ENCODE measurements at places on chromosomes 3 and 15.

DNA sequence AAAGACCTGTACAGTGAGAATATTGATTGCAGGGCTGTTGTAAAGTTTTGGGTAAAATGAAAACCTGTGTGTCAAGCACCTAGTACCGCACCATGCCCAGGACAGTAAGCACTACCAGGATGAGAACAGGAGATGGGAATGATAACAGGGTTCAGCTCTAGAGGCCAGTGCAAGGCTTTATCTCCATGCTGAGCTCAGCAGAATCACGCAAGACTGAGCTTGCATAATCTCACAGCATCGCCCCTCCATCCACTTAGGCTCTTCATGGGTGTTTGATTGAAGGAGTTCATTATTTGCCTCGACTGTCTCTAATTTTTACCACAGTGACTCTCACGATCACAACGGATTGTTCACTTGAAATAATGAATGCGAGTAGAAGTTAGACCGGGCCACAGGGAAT, 2.9 kb downstream of the ATP13A5 start:
- no peak overlapping the region for H3K27ac ChIP-seq
- H3K27me3 ChIP-seq: peaks cover 2% of the 10 kb centered on the region
- peak; percentile 68 for DNase-seq
- H3K4me3 ChIP-seq: no peak overlapping the region
- H3K36me3 ChIP-seq: no peaks in the 10 kb centered on the region

DNA sequence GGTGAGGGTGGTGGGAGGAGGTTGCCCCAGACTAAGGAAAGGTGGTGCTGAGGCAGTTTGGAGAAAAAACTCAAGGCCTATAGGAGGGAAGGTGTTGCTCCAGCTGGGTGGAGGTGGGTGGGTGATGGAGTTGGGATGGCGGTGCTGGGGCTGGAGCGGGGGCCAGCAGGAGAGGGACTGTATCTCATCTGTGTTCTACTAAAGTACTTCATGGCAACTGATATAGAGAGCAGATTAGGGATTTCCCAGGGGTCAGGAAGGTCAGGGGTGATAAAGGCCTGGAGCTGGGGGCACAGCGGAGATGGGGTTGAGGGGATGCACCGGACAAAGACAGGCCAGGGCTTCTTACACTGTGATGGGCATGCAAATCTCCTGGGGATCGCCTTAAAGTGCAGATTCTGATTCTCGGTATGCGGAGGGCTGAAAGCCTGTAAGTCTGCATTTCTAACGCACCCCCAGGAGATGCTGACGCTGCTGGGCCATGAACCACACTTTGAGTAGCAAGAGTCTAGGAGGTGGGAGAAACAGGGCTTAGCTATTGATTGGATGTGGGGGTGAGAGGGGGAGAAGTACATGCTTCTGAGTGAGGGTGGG, 4.2 kb downstream of the KLHL40 start:
- DNase-seq: no peak
- peaks cover 17% of the 10 kb centered on the region for H3K27me3 ChIP-seq
- no peaks in the 10 kb centered on the region for H3K36me3 ChIP-seq

DNA sequence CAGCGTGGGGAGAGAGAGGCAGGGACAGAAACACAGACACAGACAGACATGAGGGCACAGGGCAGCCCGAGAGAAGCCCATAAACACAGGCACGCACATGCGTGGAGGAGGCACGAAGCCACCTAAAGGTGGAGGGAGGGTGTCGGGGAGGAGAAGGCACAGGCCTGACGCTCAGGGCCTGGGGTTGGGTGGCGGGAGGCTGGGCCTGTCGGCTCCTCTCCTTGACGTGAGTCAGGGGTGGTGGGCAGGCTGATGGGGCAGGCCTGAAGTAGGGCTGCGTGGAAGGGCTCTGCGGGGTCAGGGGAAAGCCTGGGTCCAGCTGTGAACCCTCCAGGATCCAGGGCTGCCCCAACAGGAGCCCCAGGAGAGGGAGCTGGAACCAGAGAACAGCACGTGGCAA, 74.2 kb downstream of the EPHB3 start:
- H3K4me1 ChIP-seq: peaks cover 2% of the 10 kb centered on the region
- H3K27me3 ChIP-seq: no peaks in the 10 kb centered on the region
- no peak overlapping the region for H3K27ac ChIP-seq
- H3K36me3 ChIP-seq: no peaks in the 10 kb centered on the region

- no peak overlapping the region for H3K4me3 ChIP-seq
- no peak for DNase-seq
- peaks cover 13% of the 10 kb centered on the region for H3K27me3 ChIP-seq
- no peaks in the 10 kb centered on the region for H3K36me3 ChIP-seq
- no peak overlapping the region for H3K27ac ChIP-seq
Observed at GRCh38 chr3:168123201-168124176, 27.8 kb upstream of the GOLIM4 start.

GRCh38 chr3:102017784-102018183, 168.5 kb downstream of the NFKBIZ start:
- DNase-seq: no peak
- no peaks in the 10 kb centered on the region for H3K36me3 ChIP-seq
- peaks cover 14% of the 10 kb centered on the region for H3K27me3 ChIP-seq
- no peak overlapping the region for H3K4me3 ChIP-seq

- H3K27ac ChIP-seq: no peak overlapping the region
- H3K4me1 ChIP-seq: peaks cover 5% of the 10 kb centered on the region
- DNase-seq: no peak
- H3K27me3 ChIP-seq: peaks cover 2% of the 10 kb centered on the region
Observed at GRCh38 chr3:22334996-22335395, 584.0 kb upstream of the ZNF385D start.

GRCh38 chr3:133294253-133294652, 105.6 kb upstream of the BFSP2 start:
- peaks cover 39% of the 10 kb centered on the region for H3K4me1 ChIP-seq
- H3K36me3 ChIP-seq: no peaks in the 10 kb centered on the region
- H3K27ac ChIP-seq: no peak overlapping the region
- DNase-seq: no peak
- no peak overlapping the region for H3K4me3 ChIP-seq

GRCh38 chr15:64681424-64682024, 93.9 kb downstream of the RBPMS2 start:
- DNase-seq: no peak
- H3K36me3 ChIP-seq: peaks cover 41% of the 10 kb centered on the region
- no peaks in the 10 kb centered on the region for H3K4me1 ChIP-seq
- H3K4me3 ChIP-seq: no peak overlapping the region

GRCh38 chr3:70984776-70985482, 598.6 kb downstream of the FOXP1 start:
- DNase-seq: no peak
- H3K4me1 ChIP-seq: peaks cover 69% of the 10 kb centered on the region
- H3K4me3 ChIP-seq: no peak overlapping the region
- H3K27me3 ChIP-seq: no peaks in the 10 kb centered on the region

DNA sequence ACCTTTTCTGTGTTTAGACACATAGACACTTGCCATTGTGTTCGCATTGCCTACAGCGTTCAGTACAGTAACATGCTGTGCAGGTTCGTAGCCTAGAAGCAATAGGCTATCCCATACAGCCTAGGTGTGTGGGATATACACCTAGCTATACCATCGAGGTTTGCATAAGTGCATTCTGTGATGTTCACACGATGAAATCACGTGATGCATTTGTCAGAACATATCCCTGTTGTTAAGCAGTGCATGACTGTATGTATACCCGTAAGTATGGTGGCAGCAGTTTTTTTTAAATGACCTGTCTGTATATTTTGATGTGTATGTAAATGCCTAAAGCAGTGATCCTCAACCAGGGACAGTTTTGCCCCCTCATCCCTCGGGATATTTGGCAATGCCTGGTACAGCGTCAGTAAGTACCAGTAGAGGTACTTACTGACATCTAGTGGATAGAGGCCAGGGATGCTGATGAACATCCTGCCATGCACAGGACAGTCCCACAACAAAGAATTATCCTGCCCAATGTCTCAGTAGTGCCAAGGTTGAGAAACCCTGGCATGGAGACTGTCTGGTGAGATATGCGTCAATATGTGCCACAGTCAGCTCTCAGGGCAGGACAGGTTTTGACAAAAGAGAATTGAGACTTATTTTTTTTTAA, 129.1 kb downstream of the HCN4 start:
- no peaks in the 10 kb centered on the region for H3K36me3 ChIP-seq
- no peaks in the 10 kb centered on the region for H3K4me1 ChIP-seq
- no peak overlapping the region for H3K27ac ChIP-seq
- H3K27me3 ChIP-seq: peaks cover 4% of the 10 kb centered on the region

DNA sequence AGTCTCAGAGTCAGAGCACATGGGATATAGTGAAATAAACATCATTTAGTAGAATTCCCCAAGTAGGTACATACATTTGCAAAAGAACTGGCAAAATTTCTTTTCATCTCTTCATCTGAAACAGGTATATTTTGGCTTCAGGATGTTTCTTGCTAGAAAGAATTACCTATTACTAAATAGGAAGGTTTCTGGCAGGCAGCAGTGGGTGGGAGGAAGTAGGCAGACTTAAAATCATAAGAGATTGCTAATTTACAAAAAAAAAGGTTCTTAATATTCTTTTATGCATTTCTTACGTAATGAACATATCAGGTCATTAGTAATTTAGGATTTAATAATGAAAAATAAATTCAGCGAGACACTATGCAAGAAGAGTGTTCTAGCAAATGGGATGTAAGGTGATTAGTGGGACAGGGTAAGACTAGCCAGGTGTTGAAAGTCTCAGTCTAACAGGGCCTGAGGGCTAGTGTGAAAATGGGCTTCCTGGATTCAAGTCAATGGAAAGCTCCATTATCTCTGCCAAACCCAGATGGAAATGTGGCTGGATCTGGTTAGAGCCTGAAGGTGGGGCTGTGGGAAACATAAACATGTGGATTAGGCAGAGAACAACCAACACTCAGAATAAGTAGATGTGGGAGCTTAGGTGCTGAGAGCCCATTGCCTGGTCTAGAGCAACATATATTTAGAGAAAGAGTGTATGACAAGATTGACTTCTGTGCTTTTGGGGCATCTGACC, 127.4 kb upstream of the FEZF2 start:
- no peak overlapping the region for H3K27ac ChIP-seq
- no peaks in the 10 kb centered on the region for H3K4me1 ChIP-seq
- H3K36me3 ChIP-seq: no peaks in the 10 kb centered on the region
- H3K4me3 ChIP-seq: no peak overlapping the region
- H3K27me3 ChIP-seq: no peaks in the 10 kb centered on the region

GRCh38 chr3:100533176-100533575, 40.8 kb downstream of the TMEM45A start:
- H3K36me3 ChIP-seq: peaks cover 6% of the 10 kb centered on the region
- H3K27ac ChIP-seq: no peak overlapping the region
- peaks cover 2% of the 10 kb centered on the region for H3K4me1 ChIP-seq
- H3K27me3 ChIP-seq: no peaks in the 10 kb centered on the region
- no peak overlapping the region for H3K4me3 ChIP-seq

DNA sequence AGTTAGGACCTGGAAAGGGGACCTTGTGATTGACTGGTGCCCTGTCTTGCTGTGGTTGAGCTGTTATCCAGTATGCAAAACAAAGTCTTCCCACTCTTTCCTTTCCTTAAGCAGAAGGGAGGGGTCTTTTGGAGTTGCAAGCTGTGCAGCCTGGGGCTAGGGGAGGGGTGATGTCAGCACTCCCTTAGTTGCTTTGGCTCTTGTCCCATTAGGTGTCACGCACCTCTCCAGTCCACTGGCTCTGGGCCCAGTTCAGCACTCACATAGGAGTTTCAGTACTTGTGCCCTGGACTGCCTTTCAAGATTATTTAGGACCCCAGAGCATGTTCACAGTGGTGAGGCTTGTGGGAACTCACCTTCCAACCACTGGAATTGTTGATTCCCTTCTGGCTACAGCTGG, 238.5 kb downstream of the DOCK3 start:
- no peaks in the 10 kb centered on the region for H3K4me1 ChIP-seq
- DNase-seq: no peak
- H3K4me3 ChIP-seq: no peak overlapping the region
- no peaks in the 10 kb centered on the region for H3K27me3 ChIP-seq
- no peak overlapping the region for H3K27ac ChIP-seq
- H3K36me3 ChIP-seq: no peaks in the 10 kb centered on the region

GRCh38 chr3:184506561-184506991, 55.0 kb upstream of the EPHB3 start:
- no peak for DNase-seq
- no peak overlapping the region for H3K27ac ChIP-seq
- H3K4me3 ChIP-seq: no peak overlapping the region
- H3K36me3 ChIP-seq: no peaks in the 10 kb centered on the region
- peaks cover 76% of the 10 kb centered on the region for H3K27me3 ChIP-seq

- H3K27ac ChIP-seq: no peak overlapping the region
- no peak overlapping the region for H3K4me3 ChIP-seq
- H3K27me3 ChIP-seq: no peaks in the 10 kb centered on the region
- H3K4me1 ChIP-seq: no peaks in the 10 kb centered on the region
- no peaks in the 10 kb centered on the region for H3K36me3 ChIP-seq
Observed at GRCh38 chr3:148042663-148043445, 633.7 kb downstream of the ZIC1 start.

DNA sequence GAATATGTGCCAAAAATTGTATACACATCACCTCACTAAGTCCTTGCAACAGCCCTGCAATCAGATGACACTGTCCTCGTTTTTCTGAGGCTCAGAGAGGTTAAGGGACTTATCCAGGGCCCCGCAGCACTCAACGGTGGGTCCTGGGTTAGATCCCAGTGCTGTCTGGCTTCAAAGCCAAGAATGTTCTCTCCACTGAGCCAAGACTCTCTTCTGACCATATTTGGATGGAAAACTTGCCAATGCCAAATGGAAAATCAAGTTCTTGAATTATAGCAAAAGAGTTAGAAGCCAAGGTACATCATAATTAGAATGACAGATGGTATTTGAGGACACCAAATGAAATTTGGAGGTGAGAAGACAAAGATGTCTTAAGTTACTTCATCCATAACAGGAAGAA, 75.9 kb downstream of the NCEH1 start:
- H3K27ac ChIP-seq: no peak overlapping the region
- DNase-seq: no peak
- H3K27me3 ChIP-seq: no peaks in the 10 kb centered on the region
- H3K4me3 ChIP-seq: no peak overlapping the region
- peaks cover 7% of the 10 kb centered on the region for H3K4me1 ChIP-seq
- H3K36me3 ChIP-seq: peaks cover 19% of the 10 kb centered on the region

DNA sequence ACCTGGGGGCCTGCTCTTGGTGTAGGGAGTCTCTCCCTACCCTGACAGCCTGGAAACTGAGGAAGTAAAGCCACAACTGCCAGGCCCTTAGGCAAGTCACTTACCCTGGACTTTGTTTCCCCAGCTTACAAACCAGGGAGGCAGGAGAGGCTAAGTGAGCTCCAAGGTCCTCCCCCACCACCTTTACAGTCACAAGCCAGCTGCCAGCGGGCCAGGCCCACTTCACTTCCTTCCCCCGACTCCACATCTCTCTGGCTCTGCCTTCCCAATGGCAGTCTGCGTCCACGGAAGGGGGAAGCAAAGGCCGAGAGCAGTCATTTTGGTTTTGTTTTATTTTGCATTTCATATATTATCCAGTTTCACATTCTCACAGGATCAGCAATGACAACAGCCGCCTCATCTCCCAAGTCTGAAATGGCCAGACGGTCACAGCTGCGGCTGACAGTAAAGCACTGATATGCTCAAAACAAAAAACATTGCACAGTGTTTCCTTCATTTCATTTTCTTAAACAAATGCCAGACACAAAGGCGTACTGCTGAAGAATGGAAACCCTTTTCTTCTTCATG, 35.7 kb downstream of the RBPMS2 start:
- DNase-seq: no peak
- no peaks in the 10 kb centered on the region for H3K36me3 ChIP-seq
- H3K27me3 ChIP-seq: no peaks in the 10 kb centered on the region
- no peak overlapping the region for H3K27ac ChIP-seq

- no peaks in the 10 kb centered on the region for H3K27me3 ChIP-seq
- peaks cover 46% of the 10 kb centered on the region for H3K4me1 ChIP-seq
- DNase-seq: no peak
- peaks cover 23% of the 10 kb centered on the region for H3K36me3 ChIP-seq
Observed at GRCh38 chr3:40456279-40456939, 730 bp upstream of the RPL14 start.
